Stimulated activated CD8-positive, alpha-beta memory T cell treated with anti-CD3 and anti-CD28 coated beads, Interleukin-4, amount 100 ng/mL, for 1 hour (primary cell): ENCODE measurements at places on chromosomes 13 and 19.

GRCh38 chr19:40609561-40610395 lies 8.6 kb downstream of the LTBP4 start:
- DNase-seq: peak; percentile 68

DNA sequence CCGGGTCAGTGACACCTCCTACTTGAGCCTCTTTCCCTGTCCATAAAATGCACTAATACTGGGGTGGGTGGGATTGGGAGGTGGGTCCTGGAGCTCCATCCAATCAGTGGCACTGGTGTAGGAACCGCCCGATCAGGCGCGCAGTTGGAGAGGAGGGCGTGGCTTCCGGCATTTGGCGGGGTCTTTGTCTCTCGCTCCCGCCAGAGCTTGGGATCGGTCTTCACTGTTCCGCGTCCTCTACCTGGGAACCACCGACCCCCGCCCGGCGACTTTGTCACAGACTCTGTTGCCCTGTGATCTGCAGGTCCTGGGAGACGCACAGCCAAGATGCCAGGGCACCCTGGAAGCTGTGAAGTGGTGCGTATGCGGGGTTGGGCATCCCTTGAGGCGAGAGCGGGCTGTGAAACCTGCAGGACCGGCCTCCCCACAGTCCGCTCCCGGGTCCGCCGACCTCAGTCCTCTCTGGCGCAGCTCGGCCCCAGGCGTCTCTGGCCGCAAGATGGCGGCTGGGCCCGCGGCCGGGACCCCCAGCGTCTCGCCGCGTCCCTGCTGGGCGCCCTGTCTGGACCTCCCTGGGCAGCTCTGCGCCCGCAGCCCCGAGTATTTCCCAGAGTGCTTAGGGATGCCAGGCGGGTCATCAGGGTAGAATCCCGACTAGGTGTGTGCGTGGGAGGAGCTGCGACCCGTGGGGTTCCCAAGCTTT lies 41.6 kb upstream of the ZNF730 start:
- DNase-seq: no peak

- DNase-seq: no peak
Observed at GRCh38 chr19:27777726-27778125, 1435.2 kb downstream of the UQCRFS1 start.

DNA sequence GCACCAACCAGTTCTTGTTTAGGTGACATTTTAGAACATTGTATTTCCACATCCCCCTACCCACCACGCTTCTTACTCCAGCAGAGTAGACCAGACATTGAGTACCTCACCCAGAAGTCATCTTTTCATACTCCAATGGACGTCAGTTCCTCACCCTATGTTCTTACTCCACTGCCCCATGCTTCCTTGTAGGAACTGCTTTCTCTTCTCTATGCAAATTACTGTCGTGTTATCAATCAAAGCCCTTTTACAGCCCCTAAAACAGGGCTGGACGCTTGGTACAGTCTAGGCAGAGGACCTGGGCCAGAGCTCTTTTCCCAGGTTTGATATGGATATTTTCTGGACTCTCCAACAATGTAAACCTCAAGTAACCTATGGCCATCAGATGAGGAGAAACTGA lies 58.2 kb downstream of the USP12 start:
- no peak for DNase-seq

- no peak for DNase-seq
Observed at GRCh38 chr19:3475449-3475848, 4.9 kb downstream of the SMIM24 start.

DNA sequence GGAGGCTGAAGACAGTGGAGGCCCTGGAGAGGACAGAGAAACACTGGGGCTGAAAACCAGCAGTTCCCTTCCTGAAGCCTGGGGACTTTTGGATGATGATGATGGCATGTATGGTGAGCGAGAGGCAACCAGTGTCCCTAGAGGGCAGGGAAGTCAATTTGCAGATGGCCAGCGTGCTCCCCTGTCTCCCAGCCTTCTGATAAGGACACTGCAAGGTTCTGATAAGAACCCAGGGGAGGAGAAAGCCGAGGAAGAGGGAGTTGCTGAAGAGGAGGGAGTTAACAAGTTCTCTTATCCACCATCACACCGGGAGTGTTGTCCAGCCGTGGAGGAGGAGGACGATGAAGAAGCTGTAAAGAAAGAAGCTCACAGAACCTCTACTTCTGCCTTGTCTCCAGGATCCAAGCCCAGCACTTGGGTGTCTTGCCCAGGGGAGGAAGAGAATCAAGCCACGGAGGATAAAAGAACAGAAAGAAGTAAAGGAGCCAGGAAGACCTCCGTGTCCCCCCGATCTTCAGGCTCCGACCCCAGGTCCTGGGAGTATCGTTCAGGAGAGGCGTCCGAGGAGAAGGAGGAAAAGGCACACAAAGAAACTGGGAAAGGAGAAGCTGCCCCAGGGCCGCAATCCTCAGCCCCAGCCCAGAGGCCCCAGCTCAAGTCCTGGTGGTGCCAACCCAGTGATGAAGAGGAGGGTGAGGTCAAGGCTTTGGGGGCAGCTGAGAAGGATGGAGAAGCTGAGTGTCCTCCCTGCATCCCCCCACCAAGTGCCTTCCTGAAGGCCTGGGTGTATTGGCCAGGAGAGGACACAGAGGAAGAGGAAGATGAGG lies 1.5 kb downstream of the PPP1R15A start:
- no peak for DNase-seq

DNA sequence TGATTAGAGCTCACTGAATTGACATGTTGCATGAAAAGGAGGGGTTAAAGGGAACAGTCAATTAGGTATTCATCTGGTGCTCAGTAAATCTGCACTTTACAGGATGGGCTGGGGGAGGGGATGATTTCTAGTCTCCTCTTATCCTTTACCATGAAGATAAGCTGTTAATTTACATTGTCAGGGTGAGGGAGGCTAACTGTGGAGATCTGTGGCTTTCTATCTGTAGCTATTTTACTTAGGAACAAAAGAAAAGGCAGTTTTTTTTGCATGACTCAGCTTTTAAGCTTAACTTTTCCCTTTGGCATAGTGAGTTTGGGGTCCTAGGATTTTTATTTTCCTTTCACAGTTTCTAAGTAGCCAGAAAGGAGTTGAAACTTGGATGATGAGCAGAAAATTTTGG lies 253.3 kb downstream of the LMO7 start:
- no peak for DNase-seq

- DNase-seq: no peak
Observed at GRCh38 chr19:38661996-38662395, 14.5 kb downstream of the ACTN4 start.

GRCh38 chr13:32117701-32118100 lies 86.1 kb downstream of the FRY start:
- DNase-seq: no peak

DNA sequence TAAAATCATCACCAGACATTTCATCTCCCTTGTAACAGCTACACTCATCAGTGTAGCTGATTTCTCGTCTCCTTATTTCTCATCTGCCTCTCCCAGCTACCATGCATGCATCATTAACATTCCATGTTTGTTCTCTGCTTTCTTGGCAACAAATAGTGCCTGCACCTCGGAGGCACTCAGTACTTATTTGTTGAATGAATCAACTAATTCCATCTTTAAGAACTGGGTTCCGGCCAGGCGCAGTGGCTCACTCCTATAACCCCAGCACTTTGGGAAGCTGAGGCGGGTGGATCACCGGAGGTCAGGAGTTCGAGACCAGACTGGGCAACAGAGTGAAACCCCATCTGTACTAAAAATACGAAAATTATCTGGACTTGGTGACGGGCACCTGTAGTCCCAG lies 63.9 kb upstream of the GTF3A start:
- no peak for DNase-seq

DNA sequence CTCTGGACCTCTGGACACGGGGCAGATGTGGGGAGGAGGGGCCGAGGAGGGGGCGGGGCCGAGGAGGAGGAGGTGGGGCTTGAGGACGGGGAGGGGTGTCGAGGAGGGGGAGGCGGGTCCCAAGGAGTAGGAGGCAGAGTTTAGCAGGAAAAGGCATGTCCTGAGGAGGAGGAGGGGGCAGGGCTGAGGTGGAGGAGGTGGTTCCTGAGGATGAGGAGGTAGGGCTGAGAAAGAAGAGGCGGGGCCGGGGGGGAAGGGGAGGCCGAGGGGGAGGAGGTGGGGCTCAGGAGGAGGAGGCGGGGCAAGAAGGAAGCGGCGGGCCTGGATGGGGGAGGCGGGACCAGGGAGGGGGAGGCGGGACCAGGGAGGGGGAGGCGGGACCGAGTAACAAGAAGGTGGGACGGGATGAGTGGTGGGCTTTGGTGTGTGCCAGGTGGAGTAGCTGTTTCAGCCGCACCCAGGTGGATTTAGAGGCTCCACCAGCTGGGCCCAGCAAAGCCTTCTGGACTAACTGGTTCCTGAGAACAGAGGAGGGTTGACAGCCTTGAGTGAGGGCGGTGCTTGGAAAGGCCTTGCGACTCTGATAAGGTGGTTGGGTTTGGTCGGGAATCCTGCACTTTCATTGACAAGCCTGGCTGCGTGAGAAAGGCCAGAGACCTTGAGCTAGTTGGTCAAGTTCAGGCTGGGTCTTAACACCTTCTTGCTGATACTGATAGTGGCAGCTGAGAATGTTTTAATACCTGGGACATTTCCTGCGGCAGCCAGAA lies 7.7 kb downstream of the TECR start:
- DNase-seq: no peak

GRCh38 chr19:56960959-56961543 lies 120.5 kb upstream of the PEG3 start:
- DNase-seq: no peak

- DNase-seq: no peak
Observed at GRCh38 chr13:111062305-111062704, 52.8 kb upstream of the ARHGEF7 start.

DNA sequence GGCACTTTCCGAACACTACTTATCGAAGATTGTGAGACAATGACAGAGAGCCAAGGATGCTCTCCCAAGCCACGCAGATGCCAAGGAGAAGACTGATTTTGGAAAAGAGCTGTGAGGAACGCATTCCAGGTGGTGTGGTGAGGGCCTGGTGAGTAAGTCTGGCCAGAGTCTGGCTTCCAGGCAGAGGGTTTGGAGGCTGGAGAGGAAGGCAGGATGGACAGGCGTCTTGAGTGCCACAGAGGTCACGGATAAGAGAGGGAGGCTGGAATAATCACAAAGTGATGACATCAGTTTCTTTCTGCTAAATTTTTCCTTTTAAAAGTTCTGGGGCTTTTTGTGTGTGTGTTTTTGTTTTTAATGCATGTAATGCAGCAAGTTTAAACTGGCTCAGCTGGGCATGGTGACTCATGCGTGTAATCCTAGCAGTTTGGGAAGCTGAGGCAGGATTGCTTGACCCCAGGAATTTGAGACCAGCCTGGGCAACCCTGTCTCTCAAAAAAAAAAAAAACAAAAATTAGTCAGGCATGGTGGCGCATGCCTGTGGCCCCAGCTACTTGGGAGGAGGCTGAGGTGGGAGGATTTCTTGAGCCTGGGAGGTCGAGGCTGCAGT lies 235.1 kb downstream of the NALCN start:
- no peak for DNase-seq

DNA sequence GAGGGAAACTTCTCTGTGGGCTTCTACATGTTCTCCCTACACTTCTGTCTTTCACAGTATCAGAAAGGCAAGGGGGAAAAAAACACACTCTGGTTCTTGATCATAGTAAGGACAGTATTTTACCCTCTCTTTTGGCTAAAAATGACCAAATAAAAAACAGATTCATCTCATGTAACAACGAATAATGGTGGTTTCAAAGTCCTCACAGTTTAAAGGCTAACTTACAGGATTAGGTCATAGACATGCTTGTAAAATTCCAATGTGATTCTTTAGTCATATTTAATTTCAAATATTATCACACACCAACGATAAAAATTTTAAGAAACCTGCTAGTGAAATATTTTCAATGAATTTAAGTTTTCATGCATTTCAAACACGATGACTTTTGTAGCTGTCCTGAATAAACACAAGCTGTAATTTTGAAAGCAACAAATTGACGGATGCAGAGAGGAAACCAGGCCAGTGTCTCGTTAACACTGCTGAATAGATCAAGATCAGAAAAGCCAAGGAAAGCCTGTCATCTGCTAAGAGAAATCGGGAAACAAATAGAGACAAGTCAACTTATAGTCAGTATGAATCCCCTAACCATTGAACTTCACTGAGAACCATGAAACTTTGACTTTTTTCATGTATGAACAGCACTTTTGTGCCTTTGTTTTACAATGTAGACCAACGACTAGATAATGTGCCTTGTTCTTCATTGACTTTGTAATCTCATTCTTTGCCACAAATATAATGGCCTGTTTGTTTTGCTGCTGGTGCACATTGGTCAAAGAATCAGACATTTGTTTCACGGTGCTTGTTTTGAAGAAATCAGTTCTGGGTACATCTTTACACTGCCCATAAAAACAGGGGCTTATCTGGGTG lies 22.0 kb downstream of the MBNL2 start:
- no peak for DNase-seq

- no peak for DNase-seq
Observed at GRCh38 chr19:1017115-1017905, 3.6 kb downstream of the TMEM259 start.

- DNase-seq: no peak
Observed at GRCh38 chr19:46719629-46720502, 3.0 kb upstream of the PRKD2 start.

DNA sequence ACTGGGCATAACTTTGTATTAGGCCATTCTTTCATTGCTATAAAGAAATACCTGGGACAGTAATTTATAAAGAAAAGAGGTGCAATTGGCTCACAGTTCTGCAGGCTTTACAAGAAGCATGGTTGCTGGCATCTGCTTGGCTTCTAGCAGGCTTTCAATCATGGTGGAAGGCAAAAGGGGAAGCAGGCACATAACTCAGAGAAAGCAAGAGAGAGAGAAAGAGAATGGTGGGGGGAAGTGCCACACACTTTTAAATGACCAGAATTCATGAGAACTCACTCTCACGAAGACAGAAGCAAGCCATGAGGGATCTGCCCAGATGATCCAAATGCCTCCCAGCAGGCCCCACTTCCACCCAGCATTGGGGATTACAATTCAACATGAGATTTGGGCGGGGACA lies 179.7 kb downstream of the SPRY2 start:
- no peak for DNase-seq

- DNase-seq: no peak
Observed at GRCh38 chr19:49200238-49200862, 42.8 kb downstream of the TRPM4 start.

DNA sequence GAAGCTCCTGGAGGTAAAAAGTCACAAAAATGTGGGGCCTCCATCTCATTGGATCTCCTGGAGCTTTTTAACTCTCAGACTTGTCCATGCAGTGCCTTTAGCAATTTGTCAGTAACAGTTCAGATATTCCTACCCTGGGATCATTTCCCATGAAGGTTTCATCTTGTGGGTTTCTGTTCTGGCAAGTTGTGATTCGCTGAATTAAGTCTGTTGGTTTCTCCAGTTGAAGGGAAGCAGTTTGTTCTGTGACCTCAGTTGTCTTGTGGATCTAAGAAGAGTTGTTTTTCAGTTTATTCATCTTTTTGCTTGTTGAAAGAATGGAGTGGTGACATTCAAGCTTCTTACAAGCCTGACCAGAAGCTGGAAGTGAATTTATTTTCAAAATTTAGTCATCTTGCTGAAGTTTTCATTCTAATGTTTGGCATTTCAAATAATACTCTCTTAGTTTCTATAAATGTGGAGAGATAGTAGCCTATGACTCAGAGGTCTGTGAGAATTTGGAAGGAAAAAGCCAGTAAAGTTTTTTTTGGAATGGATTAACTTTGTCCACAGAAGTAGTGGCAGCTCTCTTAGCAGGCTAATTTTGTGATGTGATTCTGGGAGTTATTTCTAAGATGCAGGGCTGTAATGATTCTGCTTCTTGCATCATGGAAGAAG lies 120.1 kb upstream of the CSNK1A1L start:
- DNase-seq: no peak

- DNase-seq: no peak
Observed at GRCh38 chr19:810077-810855, 11.5 kb downstream of the PLPPR3 start.
